ENCODE measurements at places on chromosomes 5 and 9.

GRCh38 chr5:160266044-160266443 lies 36.7 kb downstream of the FABP6 start:
- no peak for DNase-seq

- DNase-seq = no peak
Measured at GRCh38 chr5:90014420-90014819, 395.1 kb downstream of the CETN3 start.

- DNase-seq = no peak
Measured at GRCh38 chr9:69223605-69224004, 49.5 kb downstream of the TJP2 start.

DNA sequence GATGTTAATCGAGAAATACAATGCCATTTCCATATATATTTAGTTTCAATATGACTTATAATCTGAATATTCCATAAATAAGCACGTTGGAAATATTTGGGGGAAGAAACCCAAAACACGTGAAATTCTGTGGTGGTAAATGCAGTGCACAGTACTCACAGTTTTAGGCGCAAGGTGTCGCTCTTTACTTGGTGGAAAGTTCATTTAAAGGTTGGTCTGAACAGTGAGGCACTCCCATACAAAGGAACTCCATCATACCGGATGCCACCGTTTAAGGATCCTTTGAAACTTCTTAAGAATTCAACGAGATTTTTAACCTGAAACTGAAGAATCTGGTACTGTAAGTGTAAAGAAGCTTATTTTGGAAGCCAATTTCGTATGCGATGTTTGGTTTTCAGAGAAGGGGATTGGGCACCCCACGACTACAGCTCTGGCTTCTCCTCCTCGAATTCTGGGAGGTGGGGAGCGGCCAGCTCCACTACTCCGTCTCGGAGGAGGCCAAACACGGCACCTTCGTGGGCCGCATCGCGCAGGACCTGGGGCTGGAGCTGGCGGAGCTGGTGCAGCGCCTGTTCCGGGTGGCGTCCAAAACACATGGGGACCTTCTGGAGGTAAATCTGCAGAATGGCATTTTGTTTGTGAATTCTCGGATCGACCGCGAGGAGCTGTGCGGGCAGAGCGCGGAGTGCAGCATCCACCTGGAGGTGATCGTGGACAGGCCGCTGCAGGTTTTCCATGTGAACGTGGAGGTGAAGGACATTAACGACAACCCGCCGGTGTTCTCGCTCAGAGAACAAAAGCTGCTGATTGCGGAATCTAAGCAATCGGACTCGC lies at the start of gene PCDHA11:
TSS of gene PCDHA11 (plus strand) at position 237 of the 834 bp plus-strand sequence. CDS start at position 384, 147 bp downstream.
- DNase-seq = no peak

DNA sequence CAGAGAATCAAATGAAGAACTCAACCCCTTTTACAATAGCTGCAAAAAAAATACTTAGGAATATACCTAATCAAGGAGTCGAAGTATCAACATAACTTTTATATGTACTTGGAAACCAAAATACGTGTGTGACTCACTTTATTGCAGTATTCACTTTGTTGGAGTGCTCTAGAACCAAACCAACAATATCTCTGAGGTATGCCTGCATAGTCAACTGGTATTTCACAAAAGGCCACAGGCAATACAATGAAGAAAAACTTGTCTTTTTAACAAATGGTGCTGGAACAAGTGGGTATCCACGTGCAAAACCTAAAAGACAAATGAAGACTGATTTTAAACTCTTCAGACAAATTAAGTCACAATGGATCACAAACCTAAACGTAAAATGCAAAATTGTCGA lies 385.7 kb downstream of the TLE1 start:
- DNase-seq = no peak

Measured in spinal cord (tissue), 10 donors.